CD4-positive, alpha-beta memory T cell (primary cell): ENCODE measurements at places on chromosomes 2 and 18.

- DNase-seq: no peak
These were observed 99.3 kb downstream of the SPATS2L start for GRCh38 chr2:200405599-200406298.

GRCh38 chr2:59458800-59459199 lies 1094.7 kb downstream of the BCL11A start:
- no peak for DNase-seq

- no peak for DNase-seq
These were observed 84.0 kb upstream of the DSEL start for GRCh38 chr18:67600181-67601180.

DNA sequence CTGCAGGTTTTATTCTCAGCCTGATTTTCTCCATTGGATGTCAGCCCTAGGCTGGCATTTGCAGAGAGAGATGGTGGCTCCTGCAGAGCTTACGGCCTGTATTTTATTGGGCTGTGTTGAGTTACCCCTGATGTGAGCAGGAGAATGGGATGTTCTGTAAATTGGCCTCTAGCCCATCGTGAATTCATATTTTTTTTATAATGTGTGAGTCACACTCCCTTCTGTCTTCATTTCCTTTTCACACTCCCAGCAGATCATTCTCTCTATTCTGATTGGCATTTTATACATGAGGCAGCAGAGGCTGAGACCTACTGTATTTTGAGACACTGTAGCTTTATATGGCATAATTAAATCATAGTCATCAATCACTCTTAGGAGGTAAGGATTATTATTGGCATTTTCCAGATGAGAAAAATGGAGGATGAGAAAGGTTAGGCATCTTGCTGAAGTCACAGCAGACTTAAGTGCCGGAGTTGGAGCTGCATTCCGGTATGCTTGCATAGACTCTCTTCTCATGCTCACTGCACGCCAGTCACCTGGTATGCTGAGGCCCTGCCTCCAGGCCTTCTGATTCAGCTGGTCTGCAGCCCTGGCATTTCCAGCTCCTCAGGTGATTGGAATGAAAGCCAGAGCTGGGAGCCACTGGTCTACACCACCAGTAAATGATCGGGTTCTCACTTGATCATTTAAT lies 142.4 kb downstream of the NEDD4L start:
- DNase-seq: no peak

DNA sequence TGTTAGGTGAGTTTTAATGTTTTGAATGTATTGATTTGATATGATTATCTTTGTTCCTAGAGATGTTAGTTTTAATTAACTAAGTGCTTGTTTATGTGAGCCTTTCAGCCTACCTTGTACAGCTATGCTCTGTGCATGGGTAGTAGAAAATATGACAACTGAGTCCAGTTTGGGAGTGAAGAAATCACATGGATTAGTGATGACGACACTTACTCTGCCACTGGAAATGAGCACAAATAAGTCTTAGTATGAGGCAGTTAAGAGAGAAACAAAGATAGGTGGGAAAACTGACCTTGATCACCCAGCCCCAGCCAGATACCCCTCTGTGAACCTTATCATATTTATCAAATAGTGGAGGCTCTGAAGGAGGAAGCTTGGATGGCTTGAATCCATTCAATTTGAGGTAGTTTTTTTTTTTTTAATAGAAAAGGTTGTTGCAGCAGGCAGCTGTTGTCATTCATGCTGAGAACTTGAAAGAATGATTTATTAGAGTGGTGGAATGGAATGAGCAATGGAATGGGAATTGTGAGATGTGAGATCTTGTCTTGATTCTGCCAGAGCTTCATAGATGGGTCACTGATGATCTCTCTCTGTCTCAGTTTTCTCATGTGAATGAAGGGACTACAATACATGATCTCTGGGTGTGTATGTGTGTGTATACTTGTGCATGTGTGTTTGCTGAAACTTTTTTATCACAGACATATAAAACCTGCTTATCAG lies 96.4 kb downstream of the MAP3K20 start:
- no peak for DNase-seq

GRCh38 chr2:202965810-202966460 lies 48.7 kb upstream of the NBEAL1 start:
- DNase-seq: no peak

- DNase-seq: no peak
These were observed 110.0 kb downstream of the NCKAP5 start for GRCh38 chr2:133458280-133458679.

DNA sequence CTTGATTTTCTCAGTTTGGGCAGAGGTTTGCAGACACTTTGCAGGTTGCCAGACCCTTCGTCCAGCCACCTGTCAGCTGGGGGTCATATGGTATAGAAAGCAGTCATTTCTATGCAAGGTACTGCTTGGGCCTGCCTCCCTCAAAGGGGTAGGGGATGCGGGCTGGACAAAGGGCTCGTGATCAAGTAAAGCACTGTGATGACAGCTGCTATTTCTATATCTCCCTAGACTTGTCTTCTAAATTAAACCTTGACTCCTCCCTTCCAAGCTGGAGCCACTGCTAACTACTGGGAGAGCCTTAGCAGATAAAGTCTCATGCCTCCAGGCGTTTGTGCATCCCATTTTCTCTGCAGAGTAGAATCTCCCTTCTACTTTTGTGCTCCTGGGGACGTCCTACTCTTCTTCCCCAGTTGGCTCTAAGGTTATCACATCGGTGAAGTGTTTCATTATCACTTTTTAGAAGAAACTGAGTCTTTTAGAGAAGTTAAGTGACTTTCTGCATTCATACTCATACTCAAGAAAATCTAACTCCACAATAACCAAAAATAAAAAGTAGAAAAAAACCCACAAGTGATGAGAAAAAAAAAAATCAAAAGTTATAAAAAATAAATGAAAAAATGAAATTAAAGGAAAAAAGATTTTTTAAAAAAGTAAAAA lies 710 bp upstream of the XRCC5 start:
- no peak for DNase-seq

DNA sequence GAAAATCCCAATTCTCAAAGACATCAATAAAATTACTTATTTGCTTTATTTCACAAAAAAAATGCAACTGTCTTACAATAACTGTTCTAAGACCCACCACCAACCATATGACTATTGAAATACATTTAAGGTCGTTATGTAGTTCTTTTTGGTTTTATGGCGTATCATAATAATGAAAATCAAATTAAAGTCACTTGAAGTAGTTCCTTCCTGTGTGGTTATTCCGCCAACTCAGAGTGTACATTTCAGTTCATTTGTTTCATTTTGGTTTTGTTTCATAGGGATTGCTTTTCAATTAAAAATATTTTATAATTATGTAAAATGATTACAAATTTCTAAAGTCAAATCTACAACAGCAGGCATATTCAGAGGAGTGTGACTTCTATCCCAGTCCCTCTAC lies 45.9 kb upstream of the AAK1 start:
- no peak for DNase-seq

DNA sequence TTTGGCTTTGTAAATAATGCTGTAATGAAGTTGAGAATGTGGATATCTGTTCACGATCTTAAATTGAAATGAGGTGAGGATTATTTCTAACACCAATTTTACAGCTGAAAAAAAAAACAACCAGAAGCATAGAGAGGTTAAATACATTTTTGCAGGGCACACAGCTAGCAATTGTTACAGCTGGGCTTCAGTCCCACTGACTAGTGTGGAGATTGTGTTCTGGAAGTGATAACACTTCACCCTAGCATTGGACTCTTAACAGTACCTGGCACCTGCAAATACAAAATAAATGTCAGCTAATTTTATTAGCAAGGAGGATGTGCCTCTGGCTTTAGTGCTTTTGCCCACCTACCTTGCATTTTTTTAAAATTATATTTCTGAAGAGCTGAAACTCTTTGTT lies 28.8 kb downstream of the CAVIN2 start:
- DNase-seq: no peak

DNA sequence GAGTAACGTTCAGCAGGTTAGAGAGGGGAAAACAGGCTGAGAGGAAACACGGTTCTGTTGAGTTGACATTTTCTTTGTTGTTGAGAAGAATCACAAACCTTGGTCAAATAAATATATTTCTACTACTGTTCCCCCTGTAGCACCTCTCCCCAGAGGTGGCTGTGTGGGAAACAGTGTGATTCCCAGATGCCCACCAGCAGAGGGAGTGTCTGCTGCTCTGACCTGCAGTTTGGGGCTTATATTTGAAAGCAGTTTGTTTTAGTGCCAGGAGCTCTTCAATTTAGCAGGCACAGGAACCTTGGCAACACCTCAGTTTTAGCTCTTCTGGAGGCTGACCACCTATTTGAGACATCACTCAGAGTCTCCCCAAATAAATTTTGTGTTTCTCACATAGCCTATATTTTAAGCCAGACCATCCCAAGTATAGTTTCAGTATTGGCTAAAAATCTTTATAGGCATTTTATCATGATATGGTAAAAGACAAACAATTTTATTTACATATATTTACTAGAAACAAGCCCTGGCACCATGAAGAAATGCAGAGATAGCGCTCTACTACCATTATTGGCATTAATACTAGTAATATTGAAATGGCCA lies 75.7 kb downstream of the PIK3C3 start:
- DNase-seq: no peak

DNA sequence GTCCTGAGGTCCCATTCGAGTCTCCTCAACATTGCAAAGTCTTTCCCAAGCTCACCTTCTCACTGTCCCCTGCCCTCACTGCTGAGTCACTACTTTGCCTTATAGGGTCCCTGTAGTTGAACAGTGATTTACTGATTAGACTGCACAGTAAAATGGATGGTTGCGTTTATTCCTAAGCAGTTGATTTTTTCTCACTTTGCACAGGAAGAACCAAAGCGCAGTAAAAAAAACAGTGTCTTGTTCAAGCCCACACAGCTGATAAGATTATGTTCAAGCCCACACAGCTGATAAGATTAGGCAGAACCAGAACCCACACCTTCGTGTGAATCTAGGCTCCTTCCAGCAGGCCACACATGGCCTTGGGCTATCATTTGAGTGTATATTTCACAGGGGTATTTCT lies 215.3 kb upstream of the COPS8 start:
- DNase-seq: no peak

- no peak for DNase-seq
These were observed 194.8 kb downstream of the TFCP2L1 start for GRCh38 chr2:121090088-121090715.

DNA sequence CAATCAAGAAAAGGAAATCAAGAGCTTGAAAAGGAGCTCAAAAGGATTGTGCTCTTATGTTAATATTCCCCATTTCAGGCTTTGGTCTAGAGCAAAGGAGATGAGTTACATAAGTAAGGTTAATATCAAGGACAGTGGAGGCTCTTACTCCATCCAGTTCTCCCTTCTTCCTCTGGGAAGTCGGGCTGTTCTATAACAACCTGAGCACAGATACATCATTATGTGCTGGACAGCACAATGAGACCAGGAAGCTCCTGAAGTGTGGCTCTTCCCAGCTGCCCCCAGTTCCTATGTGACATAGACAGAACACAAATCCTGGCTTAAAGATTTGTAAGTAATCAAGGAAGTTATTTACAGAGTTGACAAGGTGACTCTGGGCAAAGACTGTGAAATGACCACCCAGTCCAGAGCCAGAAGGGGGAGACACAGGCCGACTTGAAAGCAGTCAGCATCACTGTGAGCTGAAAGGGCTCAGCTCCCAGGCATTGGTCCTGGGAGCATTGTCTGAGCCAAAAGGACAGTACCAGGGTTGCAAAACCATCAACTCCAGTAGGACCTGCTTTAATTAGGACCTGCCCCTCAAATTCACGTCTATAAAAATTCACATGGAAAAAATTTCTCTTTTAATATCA lies 917.6 kb upstream of the ACVR2A start:
- DNase-seq: no peak

GRCh38 chr2:44479127-44479887 lies 117.6 kb downstream of the CAMKMT start:
- DNase-seq: peak; percentile 49

GRCh38 chr18:63213331-63213900 lies 106.2 kb downstream of the BCL2 start:
- no peak for DNase-seq

GRCh38 chr2:108449410-108450130 lies 564 bp downstream of the GCC2 start:
- peak; percentile 37 for DNase-seq

DNA sequence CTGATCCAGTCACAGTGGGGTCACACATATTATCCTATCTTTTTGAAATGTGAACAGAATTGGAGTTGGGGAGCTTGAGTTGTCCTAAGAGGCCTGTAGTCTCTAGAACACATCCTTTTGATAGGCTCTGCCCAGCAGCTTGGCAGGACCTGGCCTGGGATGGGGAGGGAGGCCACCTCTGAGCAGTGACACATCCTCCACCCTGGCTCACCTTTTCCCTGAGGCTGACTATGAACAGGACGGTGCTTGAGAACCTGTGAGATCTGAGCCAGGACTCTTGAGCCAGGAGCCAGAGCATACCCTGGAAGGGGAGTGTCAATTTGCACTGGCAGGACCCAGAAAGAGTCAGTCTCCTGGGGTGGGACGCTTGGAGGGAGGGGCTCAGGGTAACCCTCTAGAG lies 17.7 kb upstream of the ATP6V1B1 start:
- no peak for DNase-seq

- no peak for DNase-seq
These were observed 141.9 kb upstream of the REV1 start for GRCh38 chr2:99631700-99632099.

GRCh38 chr2:192166946-192167345 lies 27.8 kb downstream of the TMEFF2 start:
- no peak for DNase-seq

- DNase-seq: no peak
These were observed 228.8 kb downstream of the ETAA1 start for GRCh38 chr2:67625690-67626475.

DNA sequence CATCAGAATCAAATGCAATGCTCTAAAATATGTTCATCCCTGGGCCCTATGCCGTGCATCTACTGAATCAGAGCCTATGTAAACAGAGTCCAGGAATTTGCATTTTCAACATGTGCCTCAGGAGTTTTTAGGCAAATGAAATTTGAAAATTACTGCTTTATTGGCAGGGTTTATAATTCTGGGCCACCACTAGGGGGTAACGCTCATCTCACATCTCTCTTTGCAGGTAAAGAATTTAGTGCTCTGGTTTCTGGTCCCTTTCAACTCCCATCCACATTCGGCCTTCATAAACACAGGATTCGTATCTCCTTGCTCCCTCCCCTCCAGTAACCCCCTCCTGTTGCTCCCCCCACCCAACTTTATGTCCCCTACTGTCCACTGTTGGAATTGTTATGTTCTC lies 49.3 kb downstream of the LYPD6B start:
- DNase-seq: no peak

DNA sequence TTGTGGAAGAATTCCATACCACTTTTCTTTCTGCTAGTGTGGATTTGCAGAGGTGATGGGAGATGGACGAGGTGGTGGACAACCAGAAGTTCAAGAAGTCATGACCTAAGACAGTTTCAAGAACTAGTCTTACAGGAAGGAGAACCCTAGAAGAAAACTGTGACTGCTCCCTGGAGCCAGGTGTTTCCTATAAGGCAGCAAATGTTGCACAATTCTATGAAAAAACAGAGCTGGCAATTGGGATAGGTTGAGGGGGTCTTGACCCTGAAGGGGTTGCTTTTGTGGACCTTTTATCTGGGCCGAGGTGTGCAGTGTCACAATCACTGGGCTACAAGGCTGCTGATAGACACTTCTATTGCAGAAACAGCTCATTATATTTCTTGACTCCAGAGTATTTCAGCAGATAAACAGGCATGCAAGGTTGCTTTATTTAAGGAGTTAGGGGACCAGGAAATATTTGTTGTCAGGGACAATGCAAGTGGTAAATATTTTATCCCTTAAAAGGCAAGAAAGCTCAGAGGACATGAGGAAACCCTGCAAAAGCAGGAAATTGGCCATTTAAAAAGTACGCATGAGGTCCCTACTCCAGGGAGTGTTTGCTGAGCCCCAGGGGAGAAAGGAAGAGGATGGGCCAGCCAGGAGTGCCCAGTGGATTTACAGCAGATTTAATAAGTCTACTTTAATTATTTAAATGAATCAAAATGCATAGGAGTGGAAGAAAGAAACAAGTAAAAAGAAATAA lies 22.9 kb downstream of the APCDD1 start:
- no peak for DNase-seq
